ENCODE measurements at places on chromosomes 4 and X. TPM values are rescaled to one million over a fixed set of nuclear protein-coding genes. Genes with fewer than 3 reads are reported as not detected.
A peak's percentile ranks its signal among the peaks of the same experiment; 100 is the strongest.

GRCh38 chr4:83722730-83723269 lies 186.9 kb downstream of the GPAT3 start:
- H3K27ac ChIP-seq: no peak overlapping the region
- H3K27me3 ChIP-seq: no peaks in the 10 kb centered on the region
- no peaks in the 10 kb centered on the region for H3K4me1 ChIP-seq
- no peak overlapping the region for H3K4me3 ChIP-seq

DNA sequence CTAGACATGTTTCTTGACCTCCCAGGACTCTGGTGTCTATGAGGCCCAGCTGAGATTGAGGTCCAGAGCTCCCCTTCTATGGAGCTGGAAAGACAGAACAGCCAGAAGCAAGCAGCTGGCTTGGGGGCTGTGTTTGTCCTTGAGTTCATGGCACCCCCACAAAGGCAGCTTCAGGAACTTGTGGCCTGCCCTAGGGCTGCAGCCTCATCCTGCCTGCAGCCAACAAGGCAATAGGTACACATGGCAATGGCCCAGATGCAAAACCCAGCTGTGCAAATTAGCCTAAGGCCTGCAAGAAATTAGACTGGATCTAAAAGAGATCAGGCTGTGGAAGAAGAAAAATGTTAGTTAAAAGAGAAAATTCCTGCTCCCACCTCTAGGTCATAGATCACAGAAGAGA lies 131.7 kb upstream of the NALF2 start:
- no peak overlapping the region for H3K4me3 ChIP-seq
- H3K27me3 ChIP-seq: no peaks in the 10 kb centered on the region
- no peaks in the 10 kb centered on the region for H3K36me3 ChIP-seq
- no peak overlapping the region for H3K27ac ChIP-seq
- DNase-seq: no peak

GRCh38 chr4:86717651-86718050 lies 123.5 kb downstream of the PTPN13 start:
- DNase-seq: no peak
- H3K4me3 ChIP-seq: no peak overlapping the region
- no peak overlapping the region for H3K27ac ChIP-seq
- no peaks in the 10 kb centered on the region for H3K36me3 ChIP-seq
- H3K4me1 ChIP-seq: no peaks in the 10 kb centered on the region
- no peaks in the 10 kb centered on the region for H3K27me3 ChIP-seq

- H3K4me1 ChIP-seq: no peaks in the 10 kb centered on the region
- no peaks in the 10 kb centered on the region for H3K36me3 ChIP-seq
- no peak overlapping the region for H3K27ac ChIP-seq
- no peak overlapping the region for H3K4me3 ChIP-seq
- DNase-seq: no peak
Measured at GRCh38 chr4:64360664-64361398, 48.4 kb downstream of the TECRL start.

DNA sequence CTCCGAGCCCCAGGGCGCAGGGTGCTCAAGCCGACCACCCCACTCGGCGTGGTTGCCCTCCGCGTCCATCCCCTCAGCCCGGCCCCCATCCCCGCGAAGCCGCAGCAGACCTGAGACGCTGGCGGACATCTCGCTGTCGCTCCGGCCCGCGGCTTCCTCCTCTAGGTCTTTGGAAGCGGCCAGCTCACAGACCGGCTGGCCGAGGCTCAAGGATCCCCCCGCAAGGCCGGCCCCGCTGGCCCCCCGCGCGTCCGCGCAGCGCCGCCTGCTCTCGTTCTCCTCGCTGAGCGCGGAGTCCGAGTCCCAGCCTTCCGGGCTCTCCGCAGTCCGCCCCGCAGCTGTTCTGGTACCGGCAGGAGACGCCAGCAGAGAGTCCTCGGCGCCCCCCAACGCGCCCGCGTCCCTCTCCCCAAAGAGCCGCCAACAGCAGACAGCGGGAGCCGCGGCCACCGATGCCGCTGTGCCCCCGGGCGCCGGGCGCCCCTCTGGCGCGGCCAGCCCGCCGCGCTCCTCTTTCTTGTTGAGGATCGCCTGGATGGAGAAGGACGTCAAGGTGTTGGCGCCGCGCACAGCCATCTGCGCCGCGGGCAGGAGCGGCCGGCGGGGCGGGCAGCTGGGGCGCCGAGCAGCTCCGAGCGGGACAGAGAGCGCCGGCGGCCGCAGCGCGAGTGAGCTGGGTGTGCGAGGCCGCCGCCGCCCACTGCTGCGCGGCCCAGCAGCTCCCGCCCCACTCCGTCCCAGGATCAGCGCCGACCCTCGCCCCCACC lies at the start of gene NKX3-2:
Gene NKX3-2, minus strand, starts transcription at position 670 of the 767 bp plus-strand sequence. Its CDS starts 94 bp downstream, at position 576.
- H3K27me3 ChIP-seq: peaks cover 16% of the 10 kb centered on the region
- DNase-seq: no peak
- peaks cover 13% of the 10 kb centered on the region for H3K4me1 ChIP-seq
- H3K4me3 ChIP-seq: peak within 1 kb of the TSS; percentile 42

UCHL1 gene
- total RNA-seq: 112 TPM

GJB1 gene
- total RNA-seq: 5.6 TPM

PRRG1 gene
- 8.3 TPM for total RNA-seq

CLDN2 gene
- total RNA-seq: not detected

PHEX gene
- 4.1 TPM for total RNA-seq

PASD1 gene
- not detected for total RNA-seq

FRMPD4 gene
- total RNA-seq: not detected

ETDB gene
- not detected for total RNA-seq

Data from ovary (tissue), 10 donors.